ENCODE measurements at places on chromosomes 3 and 15.

DNA sequence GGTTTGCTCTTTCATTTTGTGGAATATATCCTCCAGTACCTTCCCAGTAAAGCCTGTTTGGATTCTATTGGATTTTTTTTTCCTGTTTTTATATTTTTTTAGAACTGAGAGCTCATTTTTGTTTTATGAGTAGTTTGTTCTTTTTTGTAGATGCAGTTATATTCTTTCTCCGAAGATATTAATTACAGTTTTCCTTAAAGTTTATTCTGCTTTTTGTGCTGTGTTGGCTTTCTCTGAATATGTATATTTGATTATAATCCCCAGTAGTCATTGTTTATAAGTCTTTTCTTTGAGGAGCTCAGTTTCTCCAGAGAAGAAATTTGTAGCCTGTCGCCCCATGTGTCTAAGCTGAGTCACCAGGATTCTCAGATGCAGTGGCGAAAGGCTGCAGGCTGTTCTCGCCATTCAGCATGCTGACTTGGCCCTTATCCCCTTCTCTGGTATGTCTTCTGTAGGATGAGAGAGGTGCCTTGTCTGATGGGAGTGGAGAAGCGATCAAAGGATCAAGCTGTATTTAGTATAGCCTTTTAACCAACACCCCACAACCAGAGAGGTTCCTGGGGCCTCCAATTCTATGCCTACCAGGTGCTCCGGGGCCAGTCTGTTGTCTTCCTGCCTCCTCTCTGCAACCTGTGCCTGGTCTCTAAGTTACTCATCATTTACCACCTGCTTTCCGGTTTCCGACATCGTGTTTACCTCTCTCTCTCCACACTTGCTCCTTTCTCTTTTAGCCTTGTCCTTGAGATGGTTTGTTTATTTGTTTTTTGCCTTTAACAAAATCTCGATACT, 31.7 kb upstream of the MFSD1 start:
- DNase-seq, result no peak

DNA sequence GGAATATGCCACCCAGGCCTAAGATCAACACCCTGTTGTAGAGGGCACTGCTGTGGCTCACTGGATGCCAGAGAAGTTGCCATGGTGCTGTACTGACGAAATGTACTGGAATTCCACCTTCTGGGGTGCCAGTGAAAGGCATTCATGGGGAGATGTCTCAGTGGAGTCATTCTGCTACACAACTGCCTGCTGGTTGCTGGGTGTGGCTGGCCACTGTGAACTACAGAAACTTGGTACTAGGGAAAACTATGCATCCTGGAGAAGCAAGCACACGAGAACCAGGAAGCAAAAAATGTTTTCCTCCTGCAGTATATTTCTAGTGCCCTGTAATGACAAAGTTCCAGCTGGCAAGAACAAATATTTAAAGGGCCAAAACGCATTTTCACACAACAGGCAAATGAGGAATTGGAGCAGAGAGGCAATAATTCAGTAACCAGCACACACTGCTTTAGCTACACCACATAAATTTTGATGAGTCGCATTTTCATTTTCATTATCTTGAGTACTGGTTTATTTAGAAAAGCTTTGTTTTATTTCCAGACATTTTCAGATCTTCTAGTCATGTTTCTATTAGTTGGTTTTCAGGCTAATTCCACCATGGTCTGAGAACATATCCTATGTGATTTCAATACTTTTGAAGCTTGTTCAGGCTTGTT, 18.3 kb upstream of the RFX7 start:
- no peak for DNase-seq

- DNase-seq, result no peak
Observed at GRCh38 chr3:106728315-106729098, 648.7 kb upstream of the CCDC54 start.

DNA sequence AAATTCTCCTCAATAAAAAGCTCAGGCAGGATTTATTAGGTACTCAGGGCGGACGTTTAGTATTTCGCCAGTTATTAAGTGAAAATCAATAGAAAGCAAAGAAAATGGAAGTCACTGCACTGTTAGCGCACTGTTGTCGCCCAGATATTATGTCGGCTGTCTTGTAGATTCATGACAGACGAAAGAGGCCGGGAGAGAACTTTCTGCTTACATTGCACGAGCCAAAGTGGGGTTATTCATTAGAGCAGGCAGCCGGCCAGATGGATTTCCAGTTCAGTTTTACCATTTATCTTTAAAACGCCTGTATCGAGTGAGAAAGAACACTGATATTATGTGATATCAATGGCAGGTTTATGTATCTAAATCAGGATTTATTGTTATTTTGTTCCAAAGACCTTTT, 866.0 kb upstream of the NR2F2 start:
- no peak for DNase-seq

GRCh38 chr3:14117468-14118399, 6.9 kb downstream of the CHCHD4 start:
- DNase-seq, result no peak

DNA sequence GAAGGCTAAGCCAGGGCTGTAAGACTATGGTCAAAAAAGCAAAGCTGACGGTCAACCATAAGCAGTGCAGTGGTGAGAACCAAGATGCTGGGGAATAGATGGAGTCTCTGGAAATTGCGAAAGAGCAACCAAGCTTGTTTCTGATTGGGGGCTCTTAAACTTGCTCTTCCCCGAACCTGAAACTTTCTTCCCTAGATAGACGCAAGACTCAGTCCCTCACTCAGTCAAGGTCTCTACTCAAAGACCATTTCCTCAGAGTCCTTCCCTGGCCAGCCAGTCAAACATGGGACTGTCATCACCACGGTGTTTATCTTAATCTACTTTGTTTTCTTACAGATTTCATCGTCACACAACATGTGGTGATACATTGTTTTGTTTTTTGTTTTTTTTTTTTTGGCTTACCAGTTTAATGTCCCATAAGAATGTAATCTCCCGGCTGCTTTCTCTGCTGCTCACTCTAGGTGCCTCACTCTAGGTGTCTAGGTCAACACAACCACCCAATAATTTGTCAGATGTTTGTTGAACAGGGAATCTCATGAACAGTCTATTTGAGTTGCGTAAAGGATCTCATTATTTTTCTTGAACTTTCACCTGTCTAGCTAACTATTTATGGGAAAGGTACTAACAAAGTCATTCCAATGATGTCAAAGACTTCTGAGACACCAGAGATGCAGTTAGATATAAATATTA, 495.4 kb downstream of the FOXP1 start:
- DNase-seq, result no peak

GRCh38 chr3:194218646-194219453, 82.9 kb downstream of the HES1 start:
- DNase-seq, result no peak

DNA sequence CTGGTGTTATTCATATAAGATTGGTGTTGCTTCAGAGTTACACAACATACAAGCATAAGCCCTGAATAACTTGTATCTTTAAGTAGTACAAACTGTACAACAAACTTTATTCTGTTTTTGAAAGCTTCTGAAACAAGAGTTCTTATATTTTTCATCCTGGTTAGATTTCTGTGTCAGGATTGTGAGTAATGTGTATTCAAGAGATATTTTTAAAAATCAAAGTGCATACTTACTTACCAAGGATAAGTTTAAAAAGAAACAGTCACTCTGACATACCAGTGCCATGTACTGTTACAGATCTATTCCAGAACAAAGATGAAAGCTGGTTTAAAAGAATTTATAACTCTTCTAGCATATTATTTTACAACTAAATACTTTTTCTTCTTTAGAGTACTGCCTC, 755.1 kb downstream of the ZPLD1 start:
- DNase-seq, result no peak

GRCh38 chr3:186352369-186352768, 9.7 kb downstream of the DGKG start:
- no peak for DNase-seq

- no peak for DNase-seq
Observed at GRCh38 chr3:106263011-106263410, 394.2 kb upstream of the CBLB start.

DNA sequence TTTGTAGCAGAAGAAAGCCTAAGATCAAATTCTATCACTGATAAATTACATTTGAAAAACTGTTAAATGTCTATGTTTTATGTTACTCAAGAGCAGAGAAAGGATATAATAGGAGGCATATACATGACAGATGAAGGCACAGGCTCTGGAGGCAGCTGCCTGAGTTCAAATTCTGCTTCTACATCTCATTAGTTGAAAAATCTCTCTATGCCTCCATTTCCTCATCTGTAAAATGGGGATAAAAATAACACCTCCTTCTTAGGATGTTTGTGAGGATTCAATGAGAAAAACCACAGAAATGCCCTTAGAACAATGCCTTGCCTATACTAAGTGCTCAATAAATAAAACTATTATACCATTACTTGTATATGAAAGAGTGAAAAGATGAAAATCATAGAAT, 21.0 kb downstream of the TP53BP1 start:
- no peak for DNase-seq

DNA sequence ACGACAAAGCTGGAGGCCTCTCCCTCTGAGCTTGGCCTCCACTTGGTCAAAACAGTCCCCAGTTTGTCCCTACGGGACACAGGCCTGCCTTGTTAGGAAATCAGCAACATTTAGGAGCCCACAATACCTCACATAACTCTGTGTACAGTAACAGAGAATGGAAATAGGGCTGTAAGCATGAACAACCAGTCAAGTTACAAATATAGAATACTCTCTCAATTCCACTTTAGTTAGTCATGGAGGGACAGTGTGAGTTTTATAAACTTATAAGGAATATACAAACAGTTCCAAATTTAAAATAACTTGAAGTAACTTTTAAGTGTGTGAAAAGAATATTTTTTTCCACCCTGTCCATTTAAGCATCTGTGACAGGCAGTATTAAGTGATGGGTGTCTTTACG, 129.4 kb downstream of the PGPEP1L start:
- DNase-seq, result no peak

DNA sequence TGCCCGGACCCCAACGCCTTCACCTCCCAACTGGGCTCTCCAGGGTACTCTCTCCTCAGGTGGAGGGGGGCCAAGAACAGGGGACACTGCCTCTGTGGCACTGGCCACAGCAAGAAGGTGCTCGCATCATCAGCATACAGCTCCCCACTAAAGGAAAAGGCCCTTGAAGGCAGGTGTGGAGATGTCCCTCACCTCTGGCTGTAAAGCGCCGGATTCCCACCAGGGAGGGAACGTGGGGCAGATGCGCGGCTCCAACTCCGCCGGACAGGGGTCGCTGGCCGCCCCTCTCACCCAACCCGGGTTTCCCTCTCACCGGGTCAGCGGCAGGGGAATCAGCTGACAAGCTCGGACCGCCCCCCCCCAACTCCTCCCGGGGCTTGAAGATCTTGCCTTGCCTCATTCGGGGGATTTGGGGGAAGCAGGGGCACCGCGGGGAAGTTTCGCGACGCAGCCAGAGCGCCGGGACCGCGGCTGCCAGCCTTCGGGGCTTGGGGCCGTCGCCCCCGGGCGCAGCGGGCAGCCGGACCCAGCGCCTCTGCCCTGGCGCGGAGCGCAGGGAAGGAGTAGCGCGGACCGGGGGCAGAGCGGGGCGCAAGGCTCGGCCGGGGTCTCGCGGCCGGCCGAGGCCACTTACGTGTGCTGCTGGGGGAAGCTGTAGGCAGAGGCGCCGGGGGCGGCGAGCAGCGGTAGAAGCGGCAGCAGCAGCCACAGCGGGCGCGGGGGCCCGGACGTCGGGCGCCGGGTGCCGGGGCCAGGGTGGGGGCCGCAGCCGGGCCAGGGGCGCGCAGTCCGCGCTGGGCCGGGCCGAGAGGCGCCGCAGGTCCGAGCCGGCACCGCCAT, 630 bp downstream of the CACNA2D2 start:
- peak; percentile 80 for DNase-seq

DNA sequence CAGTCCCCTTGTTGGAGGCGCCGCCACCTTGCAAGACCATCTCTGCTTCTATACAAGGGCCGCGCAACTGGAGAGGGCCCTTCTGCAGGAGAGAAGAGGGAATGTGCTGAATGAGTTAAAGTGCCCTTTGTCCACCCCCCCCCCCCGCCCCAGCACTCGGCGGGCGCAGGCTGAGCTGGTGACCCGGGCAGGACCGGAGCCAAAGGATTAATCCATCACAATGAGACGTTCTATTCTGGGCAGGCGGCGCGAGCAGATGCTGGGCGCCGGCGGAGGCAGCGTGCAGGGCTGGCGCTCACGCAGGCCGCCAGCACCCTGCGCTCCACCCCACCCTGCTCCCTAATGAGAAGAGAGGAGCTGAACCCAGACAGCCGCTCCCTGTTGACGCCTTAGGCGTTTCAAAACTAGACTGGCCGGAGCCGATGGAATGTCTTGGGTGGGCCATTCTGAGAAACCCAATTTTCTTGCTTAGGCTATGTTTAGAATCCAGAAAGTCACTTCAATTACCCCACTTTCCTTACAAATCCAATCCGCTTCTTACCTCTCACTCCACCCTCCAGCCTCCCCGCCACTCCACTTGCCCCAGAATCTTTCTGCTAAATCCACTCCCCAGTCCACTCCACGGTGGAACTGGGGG, 32.9 kb downstream of the GJD2 start:
- DNase-seq, result peak; percentile 79

- no peak for DNase-seq
Observed at GRCh38 chr3:141302364-141303141, 65.8 kb upstream of the ZBTB38 start.

- DNase-seq, result no peak
Observed at GRCh38 chr15:57948351-57949289, 116.9 kb downstream of the ALDH1A2 start.

GRCh38 chr15:84967380-84967779, 14.3 kb upstream of the PDE8A start:
- no peak for DNase-seq

DNA sequence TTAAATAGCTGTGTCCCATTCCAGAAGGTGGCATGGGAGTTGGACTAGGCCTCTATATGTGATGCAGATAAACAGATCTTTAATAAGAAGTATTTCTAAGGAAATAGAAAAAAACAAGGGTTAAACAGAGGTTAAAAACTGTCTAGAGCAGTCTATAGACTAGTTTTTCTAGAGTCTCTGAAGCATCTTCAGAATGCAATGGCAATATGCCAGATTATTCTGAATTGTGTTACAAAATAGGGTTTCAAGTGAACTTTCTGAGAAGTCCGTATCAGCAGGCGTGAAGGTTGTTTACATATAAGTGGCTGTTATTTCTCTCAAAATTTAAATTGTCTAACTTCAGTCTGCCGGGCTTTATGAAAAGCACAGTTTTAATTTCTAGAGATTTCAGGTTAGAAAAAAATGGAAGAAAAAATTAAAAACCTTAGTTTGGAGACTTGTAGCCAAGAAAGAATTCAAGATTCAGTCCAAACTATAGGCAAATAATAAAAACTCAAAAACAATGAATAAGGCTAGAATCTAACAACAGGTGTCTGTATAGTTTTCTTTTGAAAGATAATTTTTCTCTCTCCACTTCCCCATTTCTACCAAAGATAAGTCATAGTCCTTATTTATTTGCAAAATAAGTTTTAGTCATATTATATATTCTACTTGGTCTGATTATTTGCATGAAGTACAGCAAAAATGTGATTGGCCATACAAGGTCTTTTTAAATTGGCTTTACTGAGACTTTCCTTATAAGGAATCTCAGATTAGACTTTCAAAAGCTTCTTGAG, 55.2 kb downstream of the OSTN start:
- no peak for DNase-seq

GRCh38 chr15:63155486-63155885, 1.8 kb downstream of the RPS27L start:
- no peak for DNase-seq

All from upper lobe of left lung (tissue), 6 donors.